ENCODE measurements at places on chromosomes 5 and 9. TPM values are rescaled to one million over a fixed set of nuclear protein-coding genes. Genes with fewer than 3 reads are reported as not detected.

Gene SEMA5A
- 0.40 TPM for total RNA-seq

Gene GARIN3
- total RNA-seq, result not detected

DNA sequence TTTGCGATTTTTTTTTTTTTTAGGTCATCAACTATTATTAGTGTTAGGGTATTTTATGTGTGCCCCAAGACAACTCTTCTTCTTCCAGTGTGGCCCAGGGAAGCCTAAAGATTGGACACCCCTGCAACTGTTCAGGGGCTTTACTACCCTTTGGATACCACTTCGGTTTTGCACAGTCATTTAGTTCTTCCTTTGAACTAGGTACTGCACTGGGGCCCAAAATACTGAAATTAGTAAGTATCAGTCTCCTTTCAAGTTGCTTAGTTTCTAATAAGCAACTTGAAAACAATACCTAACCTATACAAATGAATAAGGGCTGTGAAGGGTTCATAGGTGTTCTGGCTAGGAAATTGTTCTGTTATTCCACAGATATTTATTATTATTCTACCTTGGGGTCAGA lies 45.3 kb downstream of the CWC27 start:
- H3K36me3 ChIP-seq, result no peaks in the 10 kb centered on the region
- no peak overlapping the region for H3K4me3 ChIP-seq
- no peaks in the 10 kb centered on the region for H3K27me3 ChIP-seq
- no peaks in the 10 kb centered on the region for H3K4me1 ChIP-seq
- DNase-seq, result no peak

- H3K4me3 ChIP-seq, result no peak overlapping the region
- no peaks in the 10 kb centered on the region for H3K36me3 ChIP-seq
- no peaks in the 10 kb centered on the region for H3K4me1 ChIP-seq
- DNase-seq, result no peak
Measured at GRCh38 chr5:54217826-54218503, 92.4 kb downstream of the ARL15 start.

DNA sequence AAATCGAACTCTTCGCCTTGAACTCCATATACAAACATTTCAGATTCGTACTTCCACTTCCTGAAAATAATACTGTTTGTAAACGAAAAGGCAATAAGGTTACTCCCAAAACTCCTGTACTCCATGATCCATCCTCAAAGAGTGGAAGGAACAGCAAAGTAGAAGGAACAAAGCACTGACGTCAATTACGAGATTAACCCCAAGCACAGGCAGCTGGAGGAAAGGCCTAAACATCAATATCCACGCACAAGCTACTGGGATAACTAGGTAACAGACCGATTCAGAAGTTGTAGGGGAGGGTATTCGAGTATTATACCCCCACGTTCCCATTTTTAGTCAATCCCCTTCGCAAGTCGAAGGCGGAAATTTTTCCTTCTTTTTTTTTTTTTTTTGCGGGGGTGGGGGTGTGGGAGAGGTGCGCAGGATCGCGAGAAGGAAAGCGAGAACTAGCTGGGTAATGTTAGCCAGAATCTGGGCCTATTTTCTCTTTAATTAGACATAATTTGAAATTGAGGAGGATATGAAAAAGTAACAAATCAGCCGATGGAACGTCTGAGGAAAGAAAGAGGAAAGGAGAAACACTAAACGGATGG lies 909 bp downstream of the AFF4 start:
- peak overlapping the region; percentile 65 for H3K4me3 ChIP-seq
- H3K36me3 ChIP-seq, result no peaks in the 10 kb centered on the region
- H3K4me1 ChIP-seq, result peaks cover 10% of the 10 kb centered on the region
- H3K27ac ChIP-seq, result peak overlapping the region; percentile 94
- DNase-seq, result peak; percentile 43

GRCh38 chr9:113564498-113565237 lies 101.1 kb downstream of the RGS3 start:
- H3K4me1 ChIP-seq, result peaks cover 8% of the 10 kb centered on the region
- H3K36me3 ChIP-seq, result no peaks in the 10 kb centered on the region
- H3K27me3 ChIP-seq, result no peaks in the 10 kb centered on the region
- DNase-seq, result no peak
- no peak overlapping the region for H3K4me3 ChIP-seq
- H3K27ac ChIP-seq, result no peak overlapping the region

- no peaks in the 10 kb centered on the region for H3K4me1 ChIP-seq
- no peaks in the 10 kb centered on the region for H3K36me3 ChIP-seq
- no peaks in the 10 kb centered on the region for H3K27me3 ChIP-seq
- H3K4me3 ChIP-seq, result no peak overlapping the region
- no peak for DNase-seq
- H3K27ac ChIP-seq, result no peak overlapping the region
Measured at GRCh38 chr5:161431963-161432362, 114.6 kb downstream of the GABRB2 start.
